AG04449 (cell line): ENCODE measurements at places on chromosomes 7 and 10.

DNA sequence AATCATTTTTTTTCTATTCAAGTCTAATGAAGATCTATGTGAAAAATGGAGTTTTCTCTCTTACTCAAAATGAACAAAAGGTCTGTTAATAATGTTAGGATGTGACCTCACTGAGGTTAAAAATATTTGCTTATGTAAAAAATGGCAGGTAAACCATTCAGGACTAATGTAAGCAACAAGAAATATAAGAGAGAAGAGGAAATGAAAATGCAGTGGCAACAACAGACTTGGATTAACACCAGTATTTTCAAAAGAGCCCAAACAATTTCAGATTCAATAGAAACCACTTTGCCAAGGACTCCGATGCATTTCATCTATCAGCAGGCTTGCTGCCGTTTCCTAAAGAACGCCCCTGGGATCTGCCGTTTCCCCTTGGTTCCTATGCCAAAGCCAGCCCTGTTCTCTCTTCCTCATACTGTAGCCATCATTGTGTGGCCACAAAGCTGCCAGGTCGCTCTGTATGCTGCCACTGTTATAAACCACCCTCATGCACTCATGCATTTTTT, 66.4 kb downstream of the MTURN start:
- DNase-seq: no peak

DNA sequence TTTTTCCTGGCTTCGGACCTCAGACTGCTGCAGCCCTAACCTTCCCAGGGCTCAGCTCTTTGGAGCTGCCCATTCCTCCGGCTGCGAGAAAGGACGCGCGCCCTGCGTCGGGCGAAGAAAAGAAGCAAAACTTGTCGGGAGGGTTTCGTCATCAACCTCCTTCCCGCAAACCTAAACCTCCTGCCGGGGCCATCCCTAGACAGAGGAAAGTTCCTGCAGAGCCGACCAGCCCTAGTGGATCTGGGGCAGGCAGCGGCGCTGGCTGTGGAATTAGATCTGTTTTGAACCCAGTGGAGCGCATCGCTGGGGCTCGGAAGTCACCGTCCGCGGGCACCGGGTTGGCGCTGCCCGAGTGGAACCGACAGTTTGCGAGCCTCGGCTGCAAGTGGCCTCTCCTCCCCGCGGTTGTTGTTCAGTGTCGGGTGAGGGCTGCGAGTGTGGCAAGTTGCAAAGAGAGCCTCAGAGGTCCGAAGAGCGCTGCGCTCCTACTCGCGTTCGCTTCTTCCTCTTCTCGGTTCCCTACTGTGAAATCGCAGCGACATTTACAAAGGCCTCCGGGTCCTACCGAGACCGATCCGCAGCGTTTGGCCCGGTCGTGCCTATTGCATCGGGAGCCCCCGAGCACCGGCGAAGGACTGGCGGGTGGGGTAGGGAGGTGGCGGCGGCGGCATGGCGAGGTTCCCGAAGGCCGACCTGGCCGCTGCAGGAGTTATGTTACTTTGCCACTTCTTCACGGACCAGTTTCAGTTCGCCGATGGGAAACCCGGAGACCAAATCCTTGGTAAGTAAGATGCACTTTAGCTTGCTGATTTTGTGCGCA, at the start of gene PLXDC2:
Gene PLXDC2 (plus strand): TSS at position 22 of the 820 bp plus-strand sequence.
- DNase-seq: no peak

- DNase-seq: no peak
These were observed 49.7 kb upstream of the TARP start for GRCh38 chr7:38323156-38323555.

GRCh38 chr7:142362349-142362748, 104.5 kb upstream of the PRSS58 start:
- no peak for DNase-seq

GRCh38 chr10:77581738-77582137, 55.9 kb downstream of the KCNMA1 start:
- no peak for DNase-seq

DNA sequence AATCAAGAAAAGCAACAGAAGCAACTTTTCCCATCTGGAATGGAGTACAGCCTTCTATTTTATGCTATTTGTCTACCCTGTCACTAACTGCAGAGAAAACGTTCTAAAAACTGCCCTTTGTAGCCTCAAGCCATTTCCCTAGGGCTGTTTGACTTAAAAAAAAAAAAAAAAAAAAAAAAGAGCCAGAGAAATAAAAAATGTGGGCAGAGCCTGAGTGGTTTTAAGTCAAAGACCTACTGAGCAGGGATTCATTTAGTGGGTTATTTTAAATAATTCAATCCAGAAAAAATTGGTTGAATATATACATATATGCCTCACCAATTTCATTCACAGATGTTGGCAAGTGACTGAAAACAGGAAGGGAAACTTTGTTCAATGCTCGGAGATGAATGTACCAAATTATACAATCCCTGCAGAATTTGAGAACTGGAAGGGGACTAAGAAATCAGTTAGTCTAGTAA, 75.2 kb downstream of the PPP1R3C start:
- no peak for DNase-seq

DNA sequence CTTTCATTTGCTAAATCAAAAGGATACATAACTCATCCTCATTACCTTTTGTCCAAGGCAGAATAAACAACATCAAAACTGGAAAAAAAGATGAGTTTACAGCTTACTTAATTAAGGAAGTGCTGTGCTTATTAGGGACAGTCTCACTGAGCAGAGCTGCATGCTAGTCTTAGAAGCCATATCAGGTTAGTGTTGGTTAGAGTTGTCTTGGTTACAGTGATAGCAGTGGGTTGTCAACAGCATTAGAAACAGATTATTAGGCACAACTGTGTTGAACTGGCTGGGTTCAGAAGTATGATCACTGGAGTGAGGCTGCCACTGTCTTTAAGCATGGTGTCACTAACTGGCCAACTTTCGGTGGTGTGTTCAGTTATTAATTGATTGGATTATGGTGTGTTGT, 503.9 kb upstream of the IGFBP3 start:
- no peak for DNase-seq

DNA sequence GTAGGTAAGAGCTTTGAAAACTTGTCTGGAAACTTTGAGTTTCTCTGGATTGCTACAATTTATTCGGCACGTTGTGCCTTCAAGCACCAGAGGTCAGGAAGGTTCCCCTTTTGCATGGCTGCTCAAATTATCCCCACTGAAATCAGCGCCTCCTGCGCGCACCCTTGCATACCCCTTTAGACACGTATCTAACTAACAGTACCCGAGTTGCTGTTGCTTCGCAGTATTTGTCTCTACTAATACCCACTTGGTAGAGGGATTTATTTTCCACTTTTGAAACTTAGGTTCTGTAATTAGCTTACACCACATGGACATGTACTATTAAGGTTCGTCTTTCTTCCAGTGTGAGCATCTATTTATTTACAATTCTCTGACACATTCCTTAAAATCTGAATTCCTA, 1.6 kb downstream of the MEOX2 start:
- DNase-seq: no peak

DNA sequence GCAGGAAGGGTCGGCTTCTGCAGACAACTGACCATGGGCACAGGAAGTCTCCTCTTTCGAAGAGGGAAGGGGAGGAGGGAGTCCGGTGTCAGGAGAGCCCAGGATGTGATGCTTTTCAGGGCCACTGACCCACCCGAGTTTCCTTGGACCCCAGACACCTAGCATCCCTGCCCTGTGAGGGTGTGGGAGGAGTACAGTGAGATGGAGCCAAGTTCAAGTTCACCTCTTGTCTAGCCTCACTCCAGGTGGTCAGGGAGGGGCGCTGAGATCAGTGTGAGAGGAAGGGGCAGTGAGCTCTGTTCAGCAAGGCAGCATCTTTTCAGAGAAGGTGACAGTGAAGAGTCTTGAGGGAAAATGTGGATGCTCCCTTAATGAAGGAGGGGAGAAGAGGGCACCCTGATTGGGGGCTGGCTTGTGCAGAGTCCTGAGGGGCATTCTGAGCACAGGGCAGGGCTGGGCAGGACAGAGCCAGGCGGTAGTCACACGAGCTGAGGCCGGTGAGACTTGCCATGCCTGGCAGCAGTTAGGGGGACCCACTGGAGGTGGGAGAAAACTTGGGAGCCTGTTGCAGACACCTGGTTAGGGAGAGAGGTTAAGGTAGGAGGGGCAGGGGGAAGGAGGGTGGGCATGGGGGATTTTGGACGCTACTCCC, 49.7 kb downstream of the ADCY1 start:
- no peak for DNase-seq

DNA sequence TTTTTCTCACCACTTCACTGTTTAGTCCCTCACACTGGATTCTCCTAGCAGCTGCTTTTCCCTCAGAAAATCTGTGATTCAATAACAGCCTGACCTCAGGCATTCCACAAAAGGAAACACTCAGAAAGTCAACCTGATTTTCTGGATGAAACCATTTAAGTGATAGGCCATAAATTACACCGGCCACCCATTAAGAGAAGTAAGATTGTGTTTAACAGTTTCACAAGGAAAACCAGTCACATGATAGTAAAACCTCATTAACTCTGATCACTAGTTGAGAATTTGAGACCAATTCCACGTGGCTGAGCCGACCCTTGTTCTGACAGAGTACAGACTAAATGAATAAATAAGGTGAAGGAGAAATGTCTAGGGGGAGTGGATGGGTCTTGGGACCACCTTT, 7.7 kb downstream of the GRM8 start:
- DNase-seq: no peak

GRCh38 chr10:124294811-124295770, 123.6 kb downstream of the OAT start:
- no peak for DNase-seq

- no peak for DNase-seq
These were observed 169.0 kb upstream of the PRKCQ start for GRCh38 chr10:6748981-6749635.

DNA sequence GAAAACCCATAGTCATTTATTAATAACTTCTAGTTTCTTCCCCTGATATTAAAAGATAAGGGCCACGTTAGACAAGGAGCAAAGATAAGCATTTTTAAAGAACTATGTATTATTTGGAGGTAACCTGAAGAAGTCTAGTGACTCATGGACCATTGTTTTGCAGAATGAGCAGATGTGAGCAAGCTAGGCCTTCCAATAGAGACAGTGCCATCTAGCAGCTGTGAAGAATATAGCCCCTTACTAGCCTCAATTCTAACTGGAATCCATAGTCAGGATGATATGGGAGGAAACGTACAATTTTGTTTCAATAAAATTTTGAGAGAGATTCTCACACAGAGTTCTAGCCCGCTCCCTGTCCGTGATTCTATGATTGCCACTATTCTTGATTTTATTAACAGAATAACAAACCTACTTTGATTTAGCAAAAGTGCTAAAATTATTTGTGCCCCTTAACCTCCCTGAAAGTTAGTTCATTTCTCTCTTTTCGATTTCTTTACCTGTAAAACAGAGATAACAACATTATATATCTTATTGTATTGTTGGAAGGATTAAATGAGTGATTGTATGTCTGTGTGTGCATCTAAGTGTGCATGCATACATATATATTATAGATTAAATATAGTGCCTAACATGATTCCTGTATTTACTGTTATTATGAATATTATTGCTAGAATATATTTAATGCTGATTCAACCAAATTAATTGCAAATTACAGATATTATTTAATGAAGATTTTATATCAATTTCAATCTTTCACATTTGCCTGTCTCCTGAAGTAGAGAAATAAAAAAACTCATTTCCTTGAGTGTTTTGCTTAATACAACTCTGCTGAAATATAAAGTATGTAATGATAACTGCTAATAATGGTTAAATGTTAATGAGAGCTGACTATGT, 22.7 kb downstream of the FAM237B start:
- DNase-seq: no peak

DNA sequence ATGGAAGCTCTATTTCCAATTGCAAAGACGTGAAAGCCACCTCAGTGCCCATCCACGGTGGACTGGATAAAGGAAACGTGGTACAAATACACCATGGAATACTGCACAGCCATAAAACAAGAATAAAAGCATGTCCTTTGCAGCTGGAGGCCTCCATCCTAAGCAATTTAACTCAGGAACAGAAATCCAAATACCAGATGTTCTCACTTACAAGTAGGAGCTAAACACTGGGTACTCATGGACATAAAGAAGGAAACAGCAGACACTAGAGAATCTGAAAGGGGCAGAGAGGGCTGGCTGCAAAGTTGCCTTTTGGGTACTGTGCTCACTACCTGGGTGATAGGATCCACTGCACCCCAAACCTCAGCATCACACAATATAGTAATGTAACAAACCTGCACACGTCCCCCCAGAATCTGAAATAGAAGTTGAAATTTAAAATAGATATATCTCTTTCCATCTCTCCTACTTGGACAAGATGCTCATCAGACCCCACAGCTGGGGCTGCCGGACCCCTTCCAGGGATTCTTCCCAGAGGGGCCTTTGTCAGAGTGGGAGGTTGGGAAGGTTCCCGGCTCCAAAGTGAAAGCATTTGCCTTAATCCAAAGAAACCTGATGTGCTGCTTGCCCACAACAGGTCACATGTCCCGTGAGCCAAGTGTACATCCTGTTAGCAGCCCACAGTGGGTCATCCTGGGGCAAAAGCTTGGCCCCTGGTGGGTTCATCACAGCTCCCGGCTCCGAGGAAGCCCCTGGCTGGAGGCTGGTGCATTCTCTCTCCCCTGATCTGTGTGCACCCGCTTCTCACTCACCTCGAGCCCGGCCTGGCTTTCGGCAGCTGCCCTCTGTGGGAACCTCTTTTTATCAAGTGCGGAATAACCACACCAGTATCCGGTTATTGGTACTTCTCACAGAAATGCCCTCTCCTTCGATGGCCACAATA, 172.3 kb upstream of the PPP2R2D start:
- no peak for DNase-seq

- no peak for DNase-seq
These were observed at the start of gene TSPAN15 for GRCh38 chr10:69451209-69451783. Gene TSPAN15 (plus strand): TSS chr10:69451465. CDS start chr10:69451595, 130 bp downstream.

GRCh38 chr7:136657482-136657921, 210.9 kb upstream of the CHRM2 start:
- no peak for DNase-seq

GRCh38 chr7:110417611-110418010, 673.3 kb upstream of the LRRN3 start:
- no peak for DNase-seq

DNA sequence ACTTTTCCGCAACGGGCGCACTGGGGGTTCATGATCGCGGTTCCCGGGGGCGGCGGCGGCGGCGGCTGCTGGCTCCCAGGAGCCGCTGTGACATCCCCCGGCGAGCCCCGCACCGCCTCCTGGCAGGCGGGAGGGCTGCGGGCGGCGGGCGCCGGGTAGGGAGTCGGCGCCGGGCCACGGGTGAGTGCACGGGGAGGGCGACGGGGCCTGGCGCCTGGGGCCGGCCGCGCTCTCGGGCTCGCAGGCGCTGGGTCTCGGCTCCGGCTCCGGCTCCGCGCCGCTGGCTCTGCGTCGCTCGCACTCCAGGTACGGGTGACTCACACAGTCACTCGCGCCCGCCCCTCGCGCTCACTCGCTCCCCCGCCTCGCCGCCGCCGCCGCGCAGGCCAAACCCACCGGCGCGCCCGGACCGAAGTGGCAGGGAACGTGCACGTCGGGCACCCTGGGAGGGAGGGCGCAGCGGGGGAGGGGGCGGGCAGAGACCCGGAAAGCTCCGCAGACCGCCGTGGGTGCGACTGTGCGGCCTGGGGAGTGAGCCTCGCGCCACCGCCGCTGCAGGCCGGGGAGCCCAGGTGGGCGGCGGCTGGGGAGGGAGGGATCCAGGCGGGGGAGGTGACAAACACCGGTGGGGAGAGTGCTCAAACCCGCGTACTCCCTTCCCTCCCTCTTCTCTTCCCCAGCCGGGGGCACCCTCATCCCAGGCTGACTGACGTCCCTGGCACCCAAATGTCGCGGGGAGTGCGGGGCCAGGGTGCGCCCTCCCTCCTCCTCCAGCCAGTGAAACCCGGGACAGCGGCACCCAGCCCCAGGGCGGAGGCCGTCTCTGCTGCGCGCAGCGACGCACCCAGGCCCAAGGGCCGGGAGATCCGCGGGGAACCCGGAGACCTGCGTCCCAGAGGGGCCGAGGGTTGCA, 276.9 kb upstream of the NEBL start:
- no peak for DNase-seq
